Thoracic aorta (tissue), 2 donors: ENCODE measurements at places on chromosomes 3 and 15.

- DNase-seq, result no peak
Observed at GRCh38 chr3:15171096-15171495, 35.0 kb upstream of the CAPN7 start.

- DNase-seq, result no peak
Observed at GRCh38 chr15:92845126-92845508, 55.0 kb upstream of the CHD2 start.

DNA sequence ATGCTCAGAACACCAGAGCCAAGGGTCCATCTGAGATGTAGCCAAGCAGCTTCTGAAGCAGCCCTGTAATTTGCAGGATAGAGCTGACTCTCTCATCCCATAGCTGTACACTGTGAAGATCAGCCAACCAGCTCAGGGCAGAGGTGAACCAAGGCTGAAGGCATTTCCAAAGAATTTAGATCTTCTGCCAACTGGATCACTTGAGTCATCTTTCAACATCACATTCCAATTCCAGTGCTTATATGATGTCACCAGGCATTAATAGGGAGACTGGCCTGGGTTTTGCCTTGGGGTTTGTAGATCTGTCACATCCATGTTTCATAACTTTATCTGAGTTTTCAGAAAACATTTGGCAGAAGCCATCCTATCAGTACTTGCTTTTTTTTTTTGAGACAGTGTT is 98.2 kb downstream of the NR2F2 start:
- no peak for DNase-seq

DNA sequence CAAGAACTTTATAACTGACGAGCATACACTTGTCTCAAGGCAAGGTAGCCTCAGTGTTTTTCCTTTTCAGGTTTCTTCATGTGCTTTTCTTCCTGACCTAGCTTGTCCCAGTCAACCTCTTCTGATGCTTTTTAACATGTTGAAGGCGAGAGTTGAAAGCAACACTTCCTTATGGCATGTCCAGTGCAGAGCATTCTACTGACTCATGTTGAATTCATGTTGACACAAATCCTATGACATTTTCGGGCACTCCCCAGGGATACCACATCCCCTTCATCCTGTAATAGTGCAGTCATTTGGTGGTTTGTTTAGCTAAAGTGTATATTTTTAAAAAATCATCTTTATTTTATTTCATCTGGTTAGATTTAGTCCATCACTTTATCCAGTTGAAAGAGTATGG is 75.9 kb upstream of the CBLB start:
- DNase-seq, result no peak
